ENCODE measurements at places on chromosomes 5 and 9.
A peak's percentile ranks its signal among the peaks of the same experiment; 100 is the strongest.

- no peak for DNase-seq
Measured at GRCh38 chr5:142883025-142883424, 112.8 kb downstream of the ARHGAP26 start.

DNA sequence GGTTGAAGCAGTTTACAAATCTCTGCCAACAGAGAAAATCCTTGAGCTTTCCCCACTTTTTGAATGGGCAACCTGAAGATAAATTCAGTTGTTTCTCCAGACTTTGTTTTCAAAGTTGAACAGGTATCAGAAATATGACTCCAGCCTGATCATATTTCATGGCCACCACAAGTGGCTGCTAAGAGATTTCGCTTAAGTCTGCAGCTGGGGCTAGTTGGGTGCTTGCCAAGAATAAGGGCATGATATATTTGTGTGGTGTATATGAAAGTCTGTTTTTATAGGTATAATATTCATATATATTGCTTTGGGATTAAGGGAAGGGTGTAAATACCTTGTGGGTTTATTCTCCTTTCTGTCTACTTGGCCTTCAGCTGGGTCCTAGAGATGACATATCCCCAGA, 168.4 kb upstream of the GDNF start:
- DNase-seq, result no peak

- DNase-seq, result no peak
Measured at GRCh38 chr5:25754895-25755294, 1110.1 kb upstream of the CDH10 start.

DNA sequence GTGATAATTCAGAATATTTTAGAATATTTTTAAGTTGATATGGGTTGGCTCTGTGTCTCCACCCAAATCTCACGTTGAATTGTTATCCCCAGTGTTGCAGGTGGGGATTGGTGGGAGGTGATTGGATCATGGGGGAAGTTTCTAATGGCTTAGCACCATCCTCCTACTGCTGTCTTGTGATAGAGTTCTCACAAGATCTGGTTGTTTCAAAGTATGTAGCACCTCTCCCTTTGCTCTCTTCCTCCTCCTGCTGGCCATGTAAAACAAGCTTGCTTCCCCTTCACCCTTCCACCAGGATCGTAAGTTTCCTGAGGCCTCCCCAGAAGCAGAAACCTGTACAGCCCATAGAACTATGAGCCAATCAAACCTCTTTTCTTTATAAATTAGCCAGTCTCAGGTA, 214.6 kb upstream of the C9orf72 start:
- peak; percentile 56 for DNase-seq

DNA sequence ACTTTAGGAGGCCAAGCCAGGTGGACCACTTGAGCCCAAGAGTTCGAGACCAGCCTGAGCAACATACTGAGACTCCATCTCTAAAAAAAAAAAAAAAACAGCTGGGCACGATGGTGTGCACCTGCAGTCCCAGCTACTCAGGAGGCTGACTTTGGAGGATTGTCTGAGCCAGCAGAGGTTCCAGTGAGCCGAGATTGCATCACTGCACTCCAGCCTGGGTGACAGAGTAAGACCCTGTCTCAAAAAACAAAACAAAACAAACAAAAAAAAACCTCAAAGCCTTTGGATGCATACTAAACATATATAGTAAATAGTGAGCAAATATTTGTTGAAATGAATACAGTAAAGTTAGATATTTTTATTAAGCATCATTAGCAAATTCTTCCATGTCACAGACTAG, 5.3 kb downstream of the SLC35D2 start:
- no peak for DNase-seq

DNA sequence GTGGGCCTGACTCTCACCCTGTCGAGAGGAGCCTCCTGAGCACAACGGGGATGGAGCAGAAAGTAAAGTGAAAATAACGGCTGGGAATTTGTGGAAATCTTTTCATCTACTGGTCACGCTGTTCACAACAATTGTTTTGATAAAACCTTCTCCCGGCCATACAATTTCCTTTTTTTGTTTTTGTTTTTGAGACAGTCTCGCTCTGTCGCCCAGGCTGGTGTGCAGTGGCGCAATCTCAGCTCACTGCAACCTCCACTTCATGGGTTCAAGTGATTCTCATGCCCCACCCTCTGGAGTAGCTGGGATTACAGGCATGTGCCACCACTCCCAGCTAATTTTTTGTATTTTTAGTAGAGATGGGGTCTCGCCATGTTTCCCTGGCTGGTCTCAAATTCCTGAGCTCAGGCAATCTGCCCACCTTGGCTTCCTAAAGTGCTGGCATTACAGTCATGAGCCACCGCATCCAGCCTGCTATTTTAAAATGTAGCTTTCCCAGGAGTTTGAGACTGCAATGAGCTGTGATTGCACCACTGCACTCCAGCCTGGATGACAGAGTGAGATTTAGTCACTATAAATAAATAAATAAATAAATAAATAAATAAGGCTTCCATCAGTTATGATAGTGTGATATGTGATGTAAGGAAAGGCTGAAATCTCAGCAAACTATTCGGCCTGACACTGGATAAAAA, 73.5 kb upstream of the PTGER4 start:
- no peak for DNase-seq

- DNase-seq, result no peak
Measured at GRCh38 chr9:115099901-115100300, 18.1 kb downstream of the TNC start.

- DNase-seq, result no peak
Measured at GRCh38 chr5:178455480-178455835, 134.7 kb downstream of the COL23A1 start.

- DNase-seq, result no peak
Measured at GRCh38 chr5:168833936-168834335, 254.8 kb upstream of the PANK3 start.

- peak; percentile 45 for DNase-seq
Measured at GRCh38 chr5:160171666-160172065, 52.4 kb upstream of the PWWP2A start.

- no peak for DNase-seq
Measured at GRCh38 chr5:158819095-158819494, 280.6 kb downstream of the EBF1 start.

- no peak for DNase-seq
Measured at GRCh38 chr5:142356349-142356715, 31.5 kb upstream of the SPRY4 start.

DNA sequence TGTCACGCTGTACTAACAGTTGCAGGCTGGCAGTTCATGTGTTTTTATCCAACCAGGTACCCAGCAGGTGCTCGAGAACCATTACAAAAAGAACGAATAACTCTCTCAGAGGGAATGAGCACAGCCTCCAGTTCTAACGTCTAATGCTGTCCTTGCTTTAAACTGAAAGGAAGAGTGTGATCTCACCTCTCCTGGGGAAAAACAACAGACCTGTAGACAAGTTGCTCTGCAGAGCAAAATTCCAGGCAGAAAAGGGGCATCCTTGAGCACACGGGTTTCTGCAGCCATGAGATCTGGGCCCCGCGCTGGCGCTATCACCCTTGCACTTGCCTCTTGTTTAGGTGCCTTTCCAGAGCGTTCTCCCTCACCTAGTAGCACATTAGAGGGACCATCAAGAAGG, 92.5 kb upstream of the DNAH5 start:
- peak; percentile 44 for DNase-seq

DNA sequence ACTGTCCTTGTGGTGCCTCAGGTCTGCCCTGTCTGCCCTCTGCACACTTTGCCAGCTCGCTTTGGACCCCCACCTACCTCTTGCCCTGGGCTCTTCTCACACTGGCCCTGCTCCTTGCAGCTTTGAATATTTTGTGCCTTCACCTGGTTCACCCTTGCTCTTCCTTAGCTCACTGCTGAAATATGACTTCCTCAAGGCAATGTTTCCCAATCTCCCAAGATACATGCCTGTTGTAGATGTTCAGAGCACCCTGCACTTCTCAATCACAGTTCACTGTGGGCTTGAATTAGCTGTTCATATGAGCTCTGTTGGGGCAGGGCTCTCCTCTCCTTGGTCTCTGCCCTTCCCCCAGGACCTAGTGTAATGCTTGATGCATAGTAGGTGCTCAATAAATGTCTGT, 8.0 kb downstream of the AFAP1L1 start:
- DNase-seq, result peak; percentile 67

GRCh38 chr5:3340471-3340870, 255.2 kb upstream of the IRX1 start:
- DNase-seq, result no peak

DNA sequence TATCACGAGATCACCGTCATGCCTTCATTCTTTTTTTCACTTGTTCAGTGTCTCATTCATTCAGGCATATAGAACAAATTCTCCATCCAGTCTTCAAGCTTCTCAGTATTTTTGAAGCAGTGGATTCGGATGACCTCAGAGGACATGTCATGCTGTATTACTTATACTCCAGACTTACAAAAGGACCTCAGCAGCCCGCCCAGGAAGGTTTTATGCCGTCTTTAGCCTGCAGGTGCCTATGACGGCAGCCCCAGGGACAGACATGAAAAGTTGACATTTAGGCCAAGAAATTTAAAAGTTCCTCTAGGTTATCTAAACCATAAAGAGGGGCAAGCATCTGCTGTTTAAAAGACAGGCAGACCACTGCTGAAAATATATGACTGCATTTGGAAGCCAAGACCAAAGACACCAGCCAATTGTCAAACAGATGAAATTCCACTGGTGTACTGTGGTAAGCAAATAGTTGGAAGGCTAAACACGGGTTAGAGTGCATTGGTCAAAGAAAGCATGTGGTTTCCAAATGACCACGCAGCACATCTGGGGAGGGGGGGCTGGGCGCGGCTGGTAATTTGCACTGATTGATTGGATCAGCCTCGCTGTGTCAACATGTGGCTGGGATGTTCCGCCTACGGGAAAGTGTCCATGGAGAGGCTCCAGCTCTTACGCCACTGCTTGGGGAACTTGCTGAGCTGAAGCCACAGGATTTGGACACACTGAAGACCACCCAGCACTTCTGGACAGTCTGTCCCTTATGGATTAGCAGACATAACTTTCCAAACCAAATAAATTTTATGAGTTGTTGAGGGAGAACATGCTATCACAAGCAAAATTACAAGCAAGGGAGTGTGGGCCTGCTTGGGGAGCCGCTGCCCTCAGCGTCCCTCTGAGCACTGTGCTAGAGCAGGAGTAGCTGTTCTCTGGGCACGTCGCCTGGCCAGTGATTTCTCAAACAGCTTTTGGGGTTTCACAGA, 173.6 kb downstream of the FANCC start:
- no peak for DNase-seq

DNA sequence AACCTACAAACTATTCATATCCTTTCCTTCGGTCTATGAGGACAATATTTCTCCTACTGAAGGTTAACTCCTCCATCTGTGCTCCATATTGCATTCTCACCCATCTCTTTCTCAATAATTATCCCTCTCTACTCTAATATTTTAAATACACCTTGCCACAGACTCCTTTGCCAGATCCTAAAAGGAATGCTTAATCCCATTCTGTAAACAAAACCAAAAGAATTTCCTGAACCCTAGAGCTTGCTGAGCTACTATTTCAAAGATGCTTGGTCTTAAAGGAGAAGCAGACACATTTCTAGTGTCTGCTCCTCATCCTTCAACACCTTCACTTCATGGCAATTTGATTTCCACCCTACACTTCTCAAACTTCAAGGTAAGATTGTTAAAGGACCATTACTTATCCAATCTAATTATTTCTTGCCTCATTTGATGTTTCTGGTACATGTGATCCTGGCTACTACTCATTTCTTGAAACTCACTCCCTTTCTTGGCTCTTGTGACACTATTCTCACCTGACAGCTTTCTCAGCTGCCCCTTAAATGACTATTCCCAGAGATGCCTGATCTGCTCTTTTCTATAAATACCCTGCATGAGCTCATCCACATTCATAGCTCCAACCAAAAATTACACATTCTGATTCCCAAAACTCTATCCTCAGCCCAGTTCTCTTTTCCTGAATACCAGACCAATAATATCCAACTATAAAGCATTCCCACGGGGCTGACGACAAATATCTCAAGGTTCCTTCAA, 20.2 kb downstream of the HOMER1 start:
- DNase-seq, result no peak

DNA sequence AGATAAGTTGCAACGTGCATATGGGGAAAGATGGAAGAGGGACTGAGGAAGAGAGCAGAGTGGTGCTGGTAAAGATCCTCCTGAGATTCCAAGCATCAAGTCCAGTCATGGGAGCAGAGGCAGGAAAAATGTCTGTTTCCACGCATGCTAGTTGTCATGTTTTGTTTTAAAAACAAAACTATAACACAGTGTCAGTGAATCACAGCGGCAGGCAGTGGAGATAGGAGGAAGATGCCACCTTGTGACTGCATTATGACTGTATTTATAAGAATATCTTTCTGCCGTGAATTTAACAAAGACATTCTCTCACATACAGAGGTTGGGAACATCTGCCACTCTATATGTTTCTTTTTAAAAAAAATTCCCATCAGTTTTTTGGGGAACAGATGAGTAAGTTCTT, 3.7 kb upstream of the SVEP1 start:
- DNase-seq, result peak; percentile 46

GRCh38 chr5:43190755-43191603, 1.0 kb upstream of the NIM1K start:
- peak; percentile 48 for DNase-seq

DNA sequence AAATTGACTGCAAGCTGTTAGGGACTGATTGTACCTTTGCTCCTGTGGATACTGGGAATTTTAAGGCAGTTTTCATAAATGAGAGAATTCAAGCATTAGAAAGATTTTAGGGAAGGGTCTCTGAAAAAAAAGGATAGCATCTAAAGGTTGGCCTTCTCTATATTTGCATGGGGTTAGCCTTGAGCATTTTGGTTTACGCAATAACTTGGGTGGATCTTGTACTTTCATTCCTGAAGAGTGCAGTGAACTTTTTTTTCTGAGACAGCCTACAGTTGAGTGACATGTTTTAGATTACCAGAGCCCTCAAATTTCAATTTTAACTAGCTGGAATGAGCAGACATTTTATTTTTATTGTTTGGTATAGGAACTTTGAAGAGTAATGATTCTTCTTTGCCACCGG, 91.6 kb upstream of the NR3C1 start:
- peak; percentile 83 for DNase-seq

- no peak for DNase-seq
Measured at GRCh38 chr5:27462936-27463335, 424.6 kb upstream of the CDH9 start.

DNA sequence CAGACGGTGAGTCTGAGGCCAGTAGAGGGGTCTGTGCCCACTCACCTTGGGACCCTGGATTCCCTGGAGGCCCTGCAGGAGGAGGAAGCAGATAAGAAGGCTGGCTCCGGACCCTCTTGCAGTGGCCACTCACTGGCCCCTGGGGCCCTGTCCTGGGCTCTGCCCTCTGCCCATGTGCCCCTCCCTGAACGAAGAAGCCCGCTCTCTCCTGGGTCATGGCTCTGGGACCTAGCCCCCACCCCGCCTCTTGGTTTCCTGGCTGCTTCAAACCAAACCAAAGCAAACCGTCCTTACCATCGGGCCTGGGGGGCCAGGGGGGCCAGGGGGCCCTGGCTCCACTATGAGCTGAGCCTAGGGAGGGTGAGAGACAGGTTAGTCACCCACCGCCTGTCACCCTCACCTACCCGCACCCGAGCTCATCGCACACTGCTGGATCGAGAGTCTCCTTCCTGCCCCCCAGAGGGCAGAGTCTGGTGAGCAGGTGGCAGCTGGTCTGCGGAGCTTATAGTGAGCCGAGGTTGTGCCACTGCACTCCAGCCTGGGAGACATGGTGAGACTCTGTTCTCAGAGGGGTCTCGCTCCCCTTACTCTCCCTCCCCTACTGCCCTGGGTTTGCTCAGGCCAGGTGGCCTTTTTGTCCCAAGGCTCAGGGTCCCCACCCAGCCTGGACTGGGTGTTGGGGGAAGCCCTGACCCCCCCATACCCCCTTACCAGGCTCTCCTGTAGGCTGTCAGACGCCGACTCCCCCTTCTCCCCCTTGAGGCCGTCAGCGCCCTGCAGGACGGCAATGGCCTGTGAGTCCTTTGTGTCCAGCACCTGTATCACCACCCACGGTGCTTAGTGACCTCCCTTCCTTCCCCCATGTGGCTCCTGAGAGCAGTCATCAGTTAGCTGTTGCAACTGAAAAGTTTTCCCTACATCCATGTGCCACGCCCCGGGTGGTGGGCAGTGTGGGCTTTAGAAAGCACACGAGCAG, 15.2 kb upstream of the PHYKPL start:
- no peak for DNase-seq

Measured in epithelial cell of esophagus (primary cell).